ENCODE measurements at places on chromosomes 7 and 10.

- DNase-seq: no peak
Measured at GRCh38 chr10:1661859-1662437, 75.4 kb downstream of the ADARB2 start.

GRCh38 chr10:43598446-43598845, 7.8 kb upstream of the ZNF485 start:
- DNase-seq: no peak

DNA sequence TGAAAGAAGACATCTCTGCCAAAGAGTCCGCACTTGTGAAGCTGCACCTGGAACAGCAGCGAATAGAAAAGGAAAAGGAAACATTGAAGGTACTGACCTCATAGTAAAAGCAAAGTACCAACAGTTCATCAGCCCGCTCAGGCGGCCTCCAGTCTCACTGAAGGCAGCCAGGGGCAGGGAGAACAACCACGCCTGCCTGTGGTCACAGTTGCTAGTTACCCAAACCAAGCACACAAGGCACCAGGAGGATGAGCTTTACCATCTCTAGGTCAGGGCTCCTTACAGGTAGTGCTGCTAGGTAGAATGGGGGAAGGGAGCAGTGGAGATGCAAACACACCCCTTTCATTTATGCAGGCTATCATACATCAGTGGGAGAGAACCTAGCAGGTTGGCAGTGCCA, 39.8 kb downstream of the CFAP58 start:
- DNase-seq: no peak

GRCh38 chr10:36283827-36284226, 641.7 kb upstream of the FZD8 start:
- no peak for DNase-seq

- no peak for DNase-seq
Measured at GRCh38 chr10:6297951-6298381, 95.2 kb downstream of the PFKFB3 start.

DNA sequence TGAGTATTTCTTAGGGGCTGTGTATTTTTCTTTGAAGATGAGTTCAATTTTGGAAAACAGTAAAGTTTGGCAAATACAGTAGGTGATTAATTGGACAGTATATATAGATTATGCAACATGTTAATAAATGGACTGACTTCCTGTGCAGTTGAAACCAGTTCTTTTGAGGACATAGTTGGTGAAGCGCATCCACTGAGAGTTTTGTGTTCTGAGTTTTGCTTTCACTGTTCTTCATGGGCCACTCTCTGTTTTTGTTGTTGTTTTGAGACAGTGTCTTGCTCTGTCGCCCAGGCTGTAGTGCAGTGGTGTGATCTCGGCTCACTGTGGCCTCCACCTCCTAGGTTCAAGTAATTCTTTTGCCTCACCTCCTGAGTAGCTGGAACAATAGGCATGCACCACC, 109.0 kb downstream of the SDHAF3 start:
- DNase-seq: no peak

DNA sequence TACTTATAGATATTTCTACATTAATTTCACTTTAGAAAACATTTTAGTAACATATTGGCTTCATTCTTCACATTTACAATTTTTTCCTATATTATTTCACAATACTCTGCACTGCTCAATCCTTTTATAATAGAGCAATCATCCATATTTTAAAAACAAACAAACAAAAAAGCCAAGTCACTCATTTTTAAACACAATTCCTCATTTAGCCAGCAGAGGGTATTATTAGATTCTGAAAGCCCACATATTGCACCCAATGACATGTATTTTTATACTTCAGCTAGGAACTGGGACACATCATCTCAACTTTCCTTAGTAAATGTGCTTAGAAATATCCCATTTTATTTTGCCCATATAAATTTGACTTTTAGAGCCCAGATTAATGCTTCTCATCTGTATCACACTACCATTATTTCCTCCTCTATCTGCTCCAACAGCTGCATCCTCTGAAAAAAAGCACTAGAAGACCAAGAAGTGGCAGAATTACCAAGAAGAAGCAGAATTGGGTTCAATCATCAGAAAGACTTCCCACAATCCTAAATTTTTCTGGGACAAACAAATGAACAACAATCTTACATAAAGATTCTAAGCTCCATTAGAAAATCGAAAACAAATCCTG, 29.5 kb downstream of the CTNNA3 start:
- no peak for DNase-seq

- no peak for DNase-seq
Measured at GRCh38 chr7:2667843-2668242, 20.2 kb upstream of the AMZ1 start.

DNA sequence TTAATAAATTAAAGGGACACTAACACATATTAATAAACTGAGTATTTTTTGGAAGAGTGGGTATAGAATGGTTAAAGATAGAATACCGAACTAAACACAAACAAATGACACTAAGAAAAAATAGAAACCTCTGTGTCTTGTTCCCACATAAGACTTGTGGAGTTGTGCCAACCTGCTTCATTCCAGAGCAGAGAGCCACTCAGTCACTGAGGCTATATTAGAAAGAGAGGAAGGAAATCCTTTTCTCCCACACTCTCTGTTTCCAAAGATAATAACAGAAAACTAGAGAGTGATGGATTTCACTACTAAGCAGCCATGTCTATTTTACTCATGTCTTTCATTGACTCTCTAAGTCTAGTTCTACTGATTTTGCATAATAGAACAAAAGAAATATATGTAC, 26.0 kb downstream of the CTNNA3 start:
- no peak for DNase-seq
